ENCODE measurements at places on chromosomes 6 and 20.
A peak's percentile ranks its signal among the peaks of the same experiment; 100 is the strongest.

DNA sequence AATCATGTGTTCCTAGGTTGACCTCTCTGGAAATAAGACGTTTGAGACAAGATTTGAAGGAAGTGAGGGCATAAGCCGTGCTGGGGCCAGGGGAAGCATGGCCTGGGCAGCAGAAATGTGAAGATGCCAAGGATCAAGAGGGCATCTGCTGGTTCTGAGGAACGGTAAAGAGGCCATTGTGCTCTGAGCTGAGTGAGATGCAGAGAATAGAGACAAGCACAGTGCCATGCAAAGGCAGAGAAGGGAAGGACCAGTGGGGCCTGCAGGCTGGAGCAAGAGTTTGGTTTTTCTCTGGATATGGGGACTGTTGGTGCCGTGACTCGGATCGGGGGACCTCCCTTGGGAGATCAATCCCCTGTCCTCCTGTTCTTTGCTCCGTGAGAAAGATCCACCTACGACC, 50.8 kb downstream of the SMPDL3A start:
- no peak for DNase-seq

- no peak for DNase-seq
Measured at GRCh38 chr20:23129266-23129665, 43.1 kb upstream of the CD93 start.

- DNase-seq = no peak
Measured at GRCh38 chr20:58701431-58702160, 9.0 kb downstream of the NPEPL1 start.

DNA sequence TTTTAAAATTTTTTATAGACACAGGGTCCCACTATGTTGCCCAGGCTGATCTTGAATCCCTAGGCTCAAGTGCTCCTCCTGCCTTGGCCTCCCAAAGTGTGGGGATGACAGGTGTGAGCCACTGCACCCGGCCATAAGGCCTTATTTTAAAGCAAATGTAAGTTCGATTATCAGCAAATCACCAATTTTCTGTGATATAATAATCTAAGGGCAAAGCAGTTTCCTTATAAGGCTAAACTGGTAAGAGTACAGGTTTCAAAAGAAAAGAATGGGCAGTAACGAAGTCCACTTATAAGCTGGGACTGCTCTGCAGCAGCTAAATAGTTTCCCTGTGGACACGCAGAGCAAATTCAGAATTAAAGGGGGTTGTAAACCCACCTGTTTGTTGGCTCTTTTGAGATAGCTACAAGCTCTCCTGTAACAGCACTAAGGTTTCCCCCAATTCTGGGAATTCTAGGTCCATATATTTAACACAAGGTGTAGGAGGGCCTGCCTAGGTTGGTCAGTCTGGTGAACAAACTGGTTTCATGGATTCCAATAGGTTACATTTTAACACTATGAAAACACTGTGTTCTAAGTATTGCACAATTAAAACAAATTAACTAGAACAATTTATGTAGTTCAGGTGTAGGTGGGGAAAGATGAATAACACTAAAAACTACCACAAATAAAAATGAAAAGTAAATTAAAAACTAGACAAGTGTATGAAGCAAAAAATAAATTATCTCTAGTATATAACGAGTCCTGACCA, 26.3 kb downstream of the LHFPL5 start:
- no peak for DNase-seq

- DNase-seq = peak; percentile 80
Measured at GRCh38 chr20:45044084-45044573, 56.8 kb downstream of the KCNS1 start.

DNA sequence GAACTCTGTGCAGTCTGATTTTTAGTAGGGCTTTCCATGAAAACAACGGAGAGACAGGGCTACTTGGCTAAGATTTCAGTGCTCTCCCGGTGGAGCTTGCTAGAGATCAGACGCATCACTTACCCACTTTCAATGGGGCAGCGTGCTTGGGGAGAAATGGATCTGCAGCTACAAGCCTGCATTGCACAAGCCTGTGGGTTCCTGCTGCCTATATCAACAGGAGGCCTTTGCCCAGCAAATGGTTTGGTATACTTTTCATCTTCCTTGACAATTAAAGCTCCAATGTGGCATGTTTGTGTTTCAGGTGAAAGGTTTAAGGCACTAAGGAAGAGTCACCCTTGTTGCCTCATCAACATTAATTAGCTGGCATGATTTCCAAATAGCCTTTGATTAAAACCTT, 136.0 kb upstream of the FOXQ1 start:
- no peak for DNase-seq

- DNase-seq = peak; percentile 95
Measured at GRCh38 chr20:52056203-52057062, 135.1 kb downstream of the ZFP64 start.

GRCh38 chr6:44701637-44702101, 314.2 kb downstream of the CDC5L start:
- peak; percentile 72 for DNase-seq

GRCh38 chr20:53873230-53873604, 197.2 kb downstream of the BCAS1 start:
- no peak for DNase-seq

DNA sequence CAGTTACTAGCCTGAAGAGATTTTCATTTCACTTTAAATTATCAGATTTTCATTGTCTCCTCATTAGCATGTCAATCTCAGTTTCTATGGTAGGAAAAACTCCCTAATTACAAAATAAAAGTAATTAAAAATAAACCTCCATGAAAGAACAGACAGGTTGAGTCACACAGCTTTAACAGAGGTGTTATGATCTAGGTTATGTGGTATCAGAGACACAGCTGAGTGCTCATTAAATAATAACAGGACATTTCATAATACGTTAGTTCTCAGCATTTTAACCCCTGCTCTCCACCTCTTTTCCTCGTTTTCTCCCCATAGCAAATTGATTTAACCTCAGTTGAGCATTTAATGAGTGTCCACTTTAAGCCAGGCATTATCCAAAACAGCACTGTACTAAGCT, 21.9 kb downstream of the TPBG start:
- no peak for DNase-seq

Data from fibroblast of skin of back (primary cell).